ENCODE measurements at places on chromosomes 7 and 10. TPM values are rescaled to one million over a fixed set of nuclear protein-coding genes. Genes with fewer than 3 reads are reported as not detected.
A peak's percentile ranks its signal among the peaks of the same experiment; 100 is the strongest.

Gene SNCG
- 17.2 TPM for total RNA-seq

Gene SEMA3D
- 13.6 TPM for total RNA-seq

Gene SNX10
- total RNA-seq = 73.8 TPM

Gene TFPI2
- total RNA-seq = 7.1 TPM

Gene HTR5A
- not detected for total RNA-seq

Gene AVL9
- total RNA-seq = 31.3 TPM

Gene INSYN2A
- total RNA-seq = 0.14 TPM

Gene CAMK1D
- 17.1 TPM for total RNA-seq

Gene PTPRN2
- total RNA-seq = 4.9 TPM

Gene GRM3
- total RNA-seq = not detected

Gene GHRHR
- not detected for total RNA-seq

Gene NRCAM
- 2.0 TPM for total RNA-seq

Gene OR13A1
- not detected for total RNA-seq

Gene AKR1C8
- 0.55 TPM for total RNA-seq

Gene FAM20C
- total RNA-seq = 58.8 TPM

GRCh38 chr7:157033483-157034473 is 23.3 kb upstream of the MNX1 start:
- peak; percentile 40 for DNase-seq
- H3K27ac ChIP-seq = no peak overlapping the region
- H3K27me3 ChIP-seq = peaks cover 27% of the 10 kb centered on the region
- H3K36me3 ChIP-seq = no peaks in the 10 kb centered on the region

DNA sequence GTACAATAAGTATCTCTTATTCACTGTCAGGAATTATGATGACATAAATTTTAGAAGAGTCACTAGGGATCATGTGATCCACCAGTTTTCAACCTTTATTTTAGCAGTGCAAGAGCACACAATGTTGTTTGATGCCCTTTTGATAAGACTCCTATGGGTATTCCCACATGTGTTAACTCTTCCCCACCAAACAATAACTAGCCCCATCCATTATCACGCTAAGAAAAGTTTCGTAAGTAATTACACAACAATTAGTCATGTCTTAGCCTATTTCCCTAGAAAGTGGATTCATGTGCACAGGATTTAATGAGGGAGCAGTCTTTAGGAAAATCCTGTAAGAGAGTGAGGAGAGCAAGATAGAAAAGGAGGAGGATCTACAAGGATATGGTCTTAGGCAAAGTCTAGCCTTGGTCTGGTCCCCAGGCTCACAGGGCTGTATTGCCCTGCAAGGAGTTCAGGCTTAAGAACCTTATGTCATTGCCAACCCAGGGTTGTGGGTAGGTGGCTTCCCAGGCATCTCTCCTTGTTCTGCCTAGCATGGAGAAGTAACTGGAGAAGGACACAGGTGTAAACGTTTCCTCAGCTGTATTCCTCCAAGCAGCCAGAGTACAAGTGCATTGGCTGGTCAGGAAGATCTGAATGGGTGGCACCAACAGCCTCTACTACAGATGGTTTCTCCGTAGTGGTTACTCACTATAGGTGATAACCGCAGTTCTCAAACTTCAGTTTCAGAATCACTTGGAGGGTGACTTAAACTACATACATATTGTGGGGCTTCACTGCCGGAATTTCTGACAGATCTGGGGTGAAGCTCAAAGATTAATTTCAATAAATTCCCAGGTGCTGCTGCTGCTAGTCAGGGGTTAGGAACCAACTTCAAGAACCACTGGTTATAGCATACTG is 574.5 kb downstream of the SUGCT start:
- H3K4me3 ChIP-seq = no peak overlapping the region
- no peaks in the 10 kb centered on the region for H3K4me1 ChIP-seq
- H3K36me3 ChIP-seq = no peaks in the 10 kb centered on the region
- no peak for DNase-seq
- no peaks in the 10 kb centered on the region for H3K27me3 ChIP-seq

DNA sequence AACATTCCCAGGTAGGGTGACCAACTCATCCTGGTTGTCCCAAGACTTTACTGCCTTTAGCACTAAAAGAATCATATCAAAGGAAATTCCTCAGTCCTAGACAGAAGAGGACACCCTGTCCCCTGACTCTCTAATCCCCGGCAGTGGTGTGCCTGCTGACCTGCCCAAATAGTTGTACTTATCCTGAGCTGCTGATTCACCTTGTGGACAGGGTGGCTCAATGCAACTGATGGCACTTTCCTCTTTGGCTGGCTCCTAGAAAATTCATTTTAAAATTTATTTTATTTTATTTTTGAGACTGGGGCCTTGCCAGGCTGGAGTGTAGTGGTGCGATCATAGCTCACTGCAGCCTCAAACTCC is 111.7 kb downstream of the JCAD start:
- no peaks in the 10 kb centered on the region for H3K27me3 ChIP-seq
- DNase-seq = no peak

DNA sequence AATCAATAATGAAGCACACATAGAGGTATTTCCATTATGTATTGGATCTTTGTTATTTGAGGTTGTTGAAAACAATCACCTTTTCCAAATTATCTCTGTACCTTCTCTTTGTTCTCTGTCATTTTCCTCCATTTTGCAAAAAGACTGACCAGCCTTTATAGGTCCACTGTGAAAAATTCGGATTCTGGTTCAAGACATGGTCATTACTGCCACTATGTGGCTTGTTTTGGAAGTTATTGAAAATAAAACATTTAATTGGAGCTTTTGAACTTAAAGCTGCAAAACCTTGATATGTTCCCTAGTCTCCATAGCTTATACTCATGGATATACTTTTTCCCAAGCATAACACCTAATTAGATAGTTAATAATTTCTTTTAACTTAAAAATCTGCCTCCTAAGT is 1094.4 kb downstream of the NRG3 start:
- no peaks in the 10 kb centered on the region for H3K4me1 ChIP-seq
- H3K36me3 ChIP-seq = no peaks in the 10 kb centered on the region
- H3K27me3 ChIP-seq = no peaks in the 10 kb centered on the region
- no peak for DNase-seq
- H3K4me3 ChIP-seq = no peak overlapping the region
- H3K27ac ChIP-seq = no peak overlapping the region

DNA sequence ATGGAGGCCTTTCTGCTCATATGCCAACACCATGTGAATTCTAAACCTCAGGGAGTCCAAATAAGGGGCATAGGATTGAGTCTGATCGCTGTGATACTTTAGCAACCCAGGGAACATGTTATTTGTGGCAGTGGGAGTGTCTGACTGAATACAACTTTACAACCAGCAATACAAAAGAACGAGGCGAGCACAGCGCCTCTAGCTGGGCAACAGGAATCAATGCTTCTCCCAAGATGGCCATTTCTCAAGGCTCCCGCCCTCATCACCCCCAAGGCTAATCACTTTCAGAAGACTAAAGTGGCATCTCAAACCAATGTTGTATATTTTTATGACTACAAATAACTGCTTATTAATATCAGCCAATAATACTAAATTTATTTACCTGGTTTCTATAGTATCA is 28.1 kb downstream of the YWHAG start:
- no peak overlapping the region for H3K27ac ChIP-seq
- DNase-seq = no peak
- no peak overlapping the region for H3K4me3 ChIP-seq
- H3K27me3 ChIP-seq = no peaks in the 10 kb centered on the region

- no peaks in the 10 kb centered on the region for H3K4me1 ChIP-seq
- no peak overlapping the region for H3K27ac ChIP-seq
- H3K4me3 ChIP-seq = no peak overlapping the region
Measured at GRCh38 chr7:38628630-38629385, 2.4 kb downstream of the AMPH start.

- H3K4me3 ChIP-seq = no peak overlapping the region
- no peaks in the 10 kb centered on the region for H3K27me3 ChIP-seq
- H3K27ac ChIP-seq = no peak overlapping the region
- H3K36me3 ChIP-seq = no peaks in the 10 kb centered on the region
- no peaks in the 10 kb centered on the region for H3K4me1 ChIP-seq
Measured at GRCh38 chr7:118330388-118330787, 105.9 kb downstream of the ANKRD7 start.

- no peak overlapping the region for H3K27ac ChIP-seq
- no peaks in the 10 kb centered on the region for H3K27me3 ChIP-seq
- no peak for DNase-seq
- H3K4me3 ChIP-seq = no peak overlapping the region
- H3K36me3 ChIP-seq = no peaks in the 10 kb centered on the region
Measured at GRCh38 chr10:80394358-80394916, 13.9 kb upstream of the PRXL2A start.

GRCh38 chr10:89450901-89451300 is 36.5 kb downstream of the IFIT5 start:
- no peak overlapping the region for H3K27ac ChIP-seq
- H3K4me1 ChIP-seq = peaks cover 12% of the 10 kb centered on the region
- no peak overlapping the region for H3K4me3 ChIP-seq
- no peaks in the 10 kb centered on the region for H3K36me3 ChIP-seq

- H3K27ac ChIP-seq = peak overlapping the region; percentile 26
- H3K27me3 ChIP-seq = no peaks in the 10 kb centered on the region
- H3K4me3 ChIP-seq = peak overlapping the region; percentile 74
- no peaks in the 10 kb centered on the region for H3K36me3 ChIP-seq
Measured at GRCh38 chr10:22230158-22230833, 12.5 kb upstream of the EBLN1 start.

GRCh38 chr10:21516242-21517131 is 9.0 kb downstream of the SKIDA1 start:
- H3K36me3 ChIP-seq = no peaks in the 10 kb centered on the region
- H3K4me1 ChIP-seq = peaks cover 15% of the 10 kb centered on the region
- peak overlapping the region; percentile 38 for H3K27ac ChIP-seq

DNA sequence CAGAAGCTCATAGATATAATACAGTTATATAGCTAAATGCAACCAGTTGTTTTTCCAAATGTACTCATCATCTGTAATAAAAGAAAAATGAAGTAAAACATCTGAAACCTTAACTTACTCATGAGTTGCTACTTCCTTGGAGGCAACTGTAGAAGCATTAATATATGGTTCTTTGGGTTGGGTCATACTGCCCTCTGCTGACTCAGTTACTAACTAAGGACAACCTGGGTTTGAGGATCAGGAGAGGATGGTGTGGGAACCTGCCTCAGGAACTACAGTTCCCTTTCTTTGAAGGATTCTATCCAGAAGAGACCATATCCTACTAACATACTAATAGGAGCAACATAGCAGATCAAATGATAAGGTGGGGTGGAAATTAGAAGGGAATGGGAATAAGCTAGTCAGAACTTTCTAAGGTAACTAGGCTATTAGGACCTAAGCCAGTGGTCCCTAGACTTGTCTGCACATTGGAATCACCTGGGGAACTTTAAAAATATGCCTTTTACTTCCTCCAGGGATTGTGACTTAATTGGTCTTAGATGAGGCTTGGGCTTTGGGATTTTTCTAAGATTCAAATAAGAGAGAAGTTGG is 20.7 kb downstream of the COX15 start:
- H3K4me3 ChIP-seq = no peak overlapping the region
- no peaks in the 10 kb centered on the region for H3K27me3 ChIP-seq
- H3K4me1 ChIP-seq = no peaks in the 10 kb centered on the region
- H3K36me3 ChIP-seq = peaks cover 61% of the 10 kb centered on the region
- no peak overlapping the region for H3K27ac ChIP-seq

- no peaks in the 10 kb centered on the region for H3K27me3 ChIP-seq
- H3K4me3 ChIP-seq = no peak overlapping the region
- peak; percentile 35 for DNase-seq
- no peaks in the 10 kb centered on the region for H3K4me1 ChIP-seq
- H3K27ac ChIP-seq = no peak overlapping the region
- no peaks in the 10 kb centered on the region for H3K36me3 ChIP-seq
Measured at GRCh38 chr10:124348801-124349200, 69.9 kb downstream of the OAT start.

DNA sequence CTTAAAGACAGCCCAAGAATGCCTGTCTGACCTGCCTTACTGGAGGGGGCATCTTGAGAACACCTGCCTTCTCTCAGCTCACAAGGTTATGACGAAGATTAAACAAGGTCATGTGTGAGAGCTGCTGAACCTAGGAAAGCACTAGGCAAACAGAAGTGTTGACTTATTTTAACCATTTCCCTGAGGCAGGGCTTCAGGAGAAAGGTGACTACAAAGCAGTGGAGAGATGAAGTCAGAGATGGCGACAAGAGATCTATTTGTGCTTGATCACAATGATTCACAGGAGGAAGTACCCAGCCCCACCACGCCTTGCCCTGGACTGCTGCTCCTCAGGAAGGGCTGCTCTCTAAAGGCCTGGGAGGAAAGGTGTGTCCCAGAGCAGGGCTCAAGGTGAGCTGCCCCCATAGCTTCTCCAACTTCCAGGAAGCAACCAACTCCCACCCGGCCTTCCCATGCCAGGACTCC is 27.8 kb downstream of the STN1 start:
- peaks cover 56% of the 10 kb centered on the region for H3K4me1 ChIP-seq
- peak overlapping the region; percentile 82 for H3K27ac ChIP-seq
- peaks cover 50% of the 10 kb centered on the region for H3K36me3 ChIP-seq
- no peak overlapping the region for H3K4me3 ChIP-seq
- DNase-seq = peak; percentile 69
- H3K27me3 ChIP-seq = no peaks in the 10 kb centered on the region

DNA sequence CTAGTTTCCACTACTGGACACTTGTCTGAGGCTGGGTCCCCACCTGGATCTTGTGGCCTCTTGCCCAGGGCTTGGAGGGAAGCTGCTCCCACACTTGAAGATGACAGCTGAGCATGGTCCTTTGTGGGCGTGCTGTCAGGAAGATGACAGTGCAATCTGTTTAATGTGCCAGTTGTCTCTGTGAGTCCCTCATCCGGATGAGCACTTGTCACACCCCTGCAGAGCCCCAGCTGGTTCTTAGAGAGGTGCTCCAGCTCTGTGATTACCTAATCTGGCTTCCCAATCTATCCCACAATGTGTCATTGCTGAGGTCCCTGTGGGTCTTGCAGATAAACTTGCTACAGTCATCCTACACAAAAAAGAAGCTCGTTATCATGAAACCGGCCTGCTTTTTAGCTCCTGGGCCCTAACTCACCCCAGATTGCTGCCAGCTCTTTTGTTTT is 34.8 kb upstream of the CCSER2 start:
- H3K4me1 ChIP-seq = no peaks in the 10 kb centered on the region
- H3K4me3 ChIP-seq = no peak overlapping the region
- H3K36me3 ChIP-seq = no peaks in the 10 kb centered on the region
- H3K27me3 ChIP-seq = no peaks in the 10 kb centered on the region
- DNase-seq = no peak

- no peak overlapping the region for H3K27ac ChIP-seq
- H3K27me3 ChIP-seq = no peaks in the 10 kb centered on the region
- DNase-seq = no peak
- no peak overlapping the region for H3K4me3 ChIP-seq
- peaks cover 3% of the 10 kb centered on the region for H3K4me1 ChIP-seq
Measured at GRCh38 chr7:29080803-29081202, 65.5 kb downstream of the CPVL start.

Measured in upper lobe of right lung (tissue), 1 donor.